Esophagus muscularis mucosa (tissue), 4 donors: ENCODE measurements at places on chromosomes 12 and 14. TPM values are rescaled to one million over a fixed set of nuclear protein-coding genes. Genes with fewer than 3 reads are reported as not detected.
A peak's percentile ranks its signal among the peaks of the same experiment; 100 is the strongest.

- no peak for DNase-seq
Measured at GRCh38 chr14:66487164-66487563, 993 bp downstream of the CCDC196 start.

- DNase-seq = no peak
Measured at GRCh38 chr14:83918546-83918945, 1611.4 kb upstream of the FLRT2 start.

DNA sequence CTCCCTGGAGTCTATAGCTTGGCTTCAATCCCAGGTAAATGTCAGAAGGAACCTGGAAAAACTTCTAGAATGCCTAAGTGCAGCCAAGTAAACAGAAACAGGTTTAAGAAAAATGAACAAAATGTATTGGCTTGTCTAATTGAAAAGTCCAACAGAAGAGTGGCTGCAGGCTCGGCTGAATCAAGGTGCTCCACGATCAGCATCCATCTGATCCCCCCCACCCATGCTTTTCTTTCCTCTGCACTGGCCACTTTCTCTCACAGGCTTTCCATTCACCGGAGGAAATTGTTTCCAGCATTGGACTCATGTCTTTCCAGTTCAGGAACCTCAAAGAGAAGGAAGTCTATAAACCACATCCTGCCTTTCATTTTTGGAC is 42.0 kb upstream of the C14orf180 start:
- no peak for DNase-seq

DPPA3 gene
- total RNA-seq = not detected

GRCh38 chr12:3150931-3151835 is 74.0 kb downstream of the TSPAN9 start:
- DNase-seq = no peak

DNA sequence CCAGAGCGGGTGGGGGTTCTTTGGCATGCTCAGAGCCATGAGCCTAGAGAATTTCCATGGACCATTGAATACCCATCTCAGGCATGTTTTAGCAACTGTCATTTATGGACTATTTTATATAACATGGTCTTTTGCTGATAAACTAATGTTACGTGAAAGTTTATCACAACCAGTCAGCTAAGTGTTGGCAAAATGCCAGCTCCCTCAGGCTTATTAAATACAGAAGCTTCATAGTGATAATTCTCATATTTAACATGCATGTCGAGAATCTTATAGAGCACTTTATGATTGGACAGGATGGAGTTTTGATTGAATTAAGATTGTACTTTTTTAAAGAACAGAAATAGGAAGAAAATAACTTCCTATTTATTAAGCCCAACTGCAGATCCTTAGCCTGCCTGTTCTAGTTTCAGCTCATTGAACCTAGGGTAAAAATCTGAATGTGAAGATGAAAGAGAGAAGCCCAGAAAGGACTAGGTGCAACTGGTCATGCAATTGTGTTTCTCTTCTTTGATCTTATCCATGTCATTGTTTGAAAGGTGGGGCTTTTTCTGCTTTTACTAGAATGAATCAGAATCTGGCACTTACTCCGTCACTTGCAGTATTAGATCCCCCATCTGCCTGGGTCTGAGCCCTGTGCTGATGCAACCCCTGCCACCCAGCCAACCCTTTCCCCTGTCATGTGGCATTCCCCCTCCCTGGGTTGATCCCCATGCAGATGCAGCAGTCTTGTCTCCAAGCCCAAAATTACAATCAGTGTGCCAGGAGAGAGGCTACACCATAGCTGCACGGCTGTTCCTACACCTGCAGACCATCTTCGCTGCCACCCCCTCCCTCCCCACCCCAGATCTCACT is 134.6 kb upstream of the EVL start:
- DNase-seq = no peak

DNA sequence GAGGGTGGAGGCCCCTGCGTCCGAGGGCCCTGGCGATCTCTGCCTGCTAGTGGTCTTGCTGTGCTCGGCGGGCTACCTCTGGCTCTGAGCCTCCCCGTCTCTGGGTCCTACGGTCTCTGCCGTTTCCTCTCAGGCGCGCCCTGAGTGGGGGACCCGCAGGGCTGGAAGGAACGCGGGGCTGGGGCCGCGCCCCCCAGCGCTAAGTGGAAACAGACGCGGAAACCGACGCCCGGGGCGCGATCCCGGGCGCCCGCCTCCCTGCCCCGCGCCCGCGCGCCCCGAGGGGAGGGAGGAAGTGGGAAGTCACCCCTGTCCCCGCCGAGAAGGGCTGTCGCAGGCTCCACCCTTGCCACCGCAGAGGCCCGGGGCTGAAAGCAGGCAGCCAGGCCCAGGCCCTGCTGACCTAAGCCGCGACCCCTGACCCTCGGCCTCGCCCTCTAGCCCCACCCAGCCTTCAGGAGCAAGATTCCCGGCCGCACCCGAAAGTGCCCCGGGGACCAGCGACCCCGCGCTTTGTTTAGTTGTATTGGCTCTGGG is 831 bp downstream of the CRIP1 start:
- no peak for DNase-seq

GRCh38 chr12:67741270-67741669 is 92.7 kb downstream of the DYRK2 start:
- peak; percentile 3 for DNase-seq

DNA sequence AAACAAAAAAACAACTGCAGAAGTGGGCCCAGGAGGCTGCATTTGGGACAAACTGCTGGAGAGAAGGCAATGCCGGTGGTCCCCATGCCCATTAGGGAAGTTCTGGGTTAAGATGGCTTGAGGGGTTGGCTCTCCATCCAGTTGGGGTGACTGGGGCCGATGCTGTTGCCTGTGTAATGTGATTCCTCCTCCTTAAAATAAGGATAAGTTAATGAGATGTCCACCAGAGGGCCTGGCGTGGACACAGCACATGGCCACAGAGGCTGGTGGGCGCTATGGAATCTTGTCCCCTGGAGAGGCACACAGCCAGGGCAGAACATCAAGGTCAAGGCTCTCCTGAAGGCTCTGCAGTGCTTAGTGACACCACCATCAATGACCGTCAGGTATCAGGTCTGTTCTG is 1.0 kb upstream of the TESC start:
- no peak for DNase-seq

DNA sequence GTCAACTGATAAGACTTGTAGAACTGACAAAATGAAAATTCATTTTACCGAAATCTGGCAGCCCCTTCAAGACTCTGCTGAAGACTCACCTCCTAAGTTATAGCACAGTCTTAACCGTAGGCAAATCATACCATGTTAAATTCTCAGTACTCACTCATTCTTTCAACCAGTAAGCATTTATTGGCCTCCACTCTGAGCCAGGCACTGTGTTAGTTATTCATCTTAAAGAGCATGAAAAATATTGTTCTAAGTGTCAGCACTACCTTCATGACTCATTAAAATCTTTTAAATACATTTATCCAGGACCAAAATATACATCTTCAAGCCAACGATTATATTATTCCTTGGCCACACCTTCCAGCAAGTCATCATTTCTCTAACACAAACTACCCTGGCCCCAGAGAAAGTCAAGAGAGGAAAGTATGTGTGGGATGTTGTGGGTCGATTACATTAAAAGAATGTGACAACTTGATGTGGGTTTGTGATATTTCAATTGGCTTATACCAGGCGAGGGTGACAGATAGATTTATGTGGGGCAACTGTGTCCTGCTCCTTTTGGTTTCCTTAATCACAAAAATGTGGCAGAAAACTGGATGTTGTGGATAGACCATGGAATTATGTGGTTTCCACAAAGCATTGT is 55.0 kb downstream of the TMEM30B start:
- no peak for DNase-seq

MORN3 gene
- not detected for total RNA-seq

- no peak for DNase-seq
Measured at GRCh38 chr12:642633-643474, 20.4 kb downstream of the NINJ2 start.

- no peak for DNase-seq
Measured at GRCh38 chr12:107402041-107403022, 283.3 kb upstream of the PWP1 start.

DNA sequence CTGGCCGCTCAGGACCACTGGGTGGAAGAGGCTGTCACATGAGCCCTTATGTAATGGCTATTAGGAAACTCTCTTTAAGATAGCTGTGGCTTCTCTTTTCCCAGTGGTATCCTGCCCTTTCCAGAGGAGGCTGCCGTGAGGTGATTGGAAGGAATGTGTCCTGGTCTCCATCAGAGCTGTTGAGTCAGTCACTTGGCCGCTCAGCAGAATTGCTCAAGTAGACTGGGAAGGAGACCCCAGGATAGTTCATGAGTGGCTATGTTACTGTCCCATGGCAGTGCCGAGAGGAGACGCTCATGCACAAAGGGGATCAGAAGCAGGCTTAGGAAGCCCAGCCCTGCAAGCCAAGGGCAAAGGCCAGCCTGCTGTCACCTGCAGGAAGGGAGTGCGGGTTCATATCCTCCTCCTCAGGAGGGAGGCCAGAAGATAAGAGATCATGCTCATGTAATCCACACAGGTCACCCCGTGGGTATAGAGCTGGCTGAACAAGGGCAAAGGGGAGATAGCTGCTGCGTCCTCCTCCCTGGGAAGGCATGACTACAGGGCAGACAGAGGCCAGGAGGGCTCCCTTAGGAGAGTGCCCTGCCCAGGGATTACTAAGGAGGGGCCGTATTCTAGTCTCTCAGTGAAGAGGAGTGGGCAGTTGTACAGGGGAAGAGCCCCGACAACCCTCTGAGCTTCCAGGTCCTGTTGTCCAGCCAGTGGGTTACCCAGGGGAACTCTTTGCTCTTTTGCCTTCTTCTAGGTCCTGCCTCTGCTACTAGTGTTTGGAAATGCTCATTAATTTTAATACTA is 137.0 kb upstream of the MAX start:
- no peak for DNase-seq

TSHR gene
- total RNA-seq = not detected

TAS2R42 gene
- not detected for total RNA-seq

FKBP11 gene
- 4.9 TPM for total RNA-seq

DNA sequence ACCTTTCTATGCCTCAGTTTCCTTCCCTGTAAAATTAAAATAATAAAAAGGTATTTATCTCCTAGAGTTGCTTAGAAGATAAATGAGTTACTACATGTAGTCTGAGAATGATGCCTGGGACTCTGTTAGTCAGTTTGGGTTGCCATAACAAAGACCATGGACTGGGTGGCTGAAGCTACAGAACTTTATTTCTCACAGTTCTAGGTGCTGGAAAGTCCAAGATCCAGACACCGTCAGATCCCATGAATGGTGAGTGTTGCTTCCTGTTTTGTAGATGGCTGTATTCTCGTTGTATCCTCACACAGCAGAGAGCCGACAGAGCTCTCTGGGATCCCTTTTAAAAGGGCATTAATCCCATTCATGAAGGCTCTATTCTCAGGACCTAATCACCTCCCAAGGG is 64.0 kb upstream of the LTA4H start:
- no peak for DNase-seq

GRCh38 chr12:57240066-57240921 is 10.7 kb downstream of the STAC3 start:
- DNase-seq = no peak

NEMF gene
- total RNA-seq = 71.0 TPM

- peak; percentile 95 for DNase-seq
Measured at GRCh38 chr12:124411281-124411878, 116.5 kb downstream of the RFLNA start.

DNA sequence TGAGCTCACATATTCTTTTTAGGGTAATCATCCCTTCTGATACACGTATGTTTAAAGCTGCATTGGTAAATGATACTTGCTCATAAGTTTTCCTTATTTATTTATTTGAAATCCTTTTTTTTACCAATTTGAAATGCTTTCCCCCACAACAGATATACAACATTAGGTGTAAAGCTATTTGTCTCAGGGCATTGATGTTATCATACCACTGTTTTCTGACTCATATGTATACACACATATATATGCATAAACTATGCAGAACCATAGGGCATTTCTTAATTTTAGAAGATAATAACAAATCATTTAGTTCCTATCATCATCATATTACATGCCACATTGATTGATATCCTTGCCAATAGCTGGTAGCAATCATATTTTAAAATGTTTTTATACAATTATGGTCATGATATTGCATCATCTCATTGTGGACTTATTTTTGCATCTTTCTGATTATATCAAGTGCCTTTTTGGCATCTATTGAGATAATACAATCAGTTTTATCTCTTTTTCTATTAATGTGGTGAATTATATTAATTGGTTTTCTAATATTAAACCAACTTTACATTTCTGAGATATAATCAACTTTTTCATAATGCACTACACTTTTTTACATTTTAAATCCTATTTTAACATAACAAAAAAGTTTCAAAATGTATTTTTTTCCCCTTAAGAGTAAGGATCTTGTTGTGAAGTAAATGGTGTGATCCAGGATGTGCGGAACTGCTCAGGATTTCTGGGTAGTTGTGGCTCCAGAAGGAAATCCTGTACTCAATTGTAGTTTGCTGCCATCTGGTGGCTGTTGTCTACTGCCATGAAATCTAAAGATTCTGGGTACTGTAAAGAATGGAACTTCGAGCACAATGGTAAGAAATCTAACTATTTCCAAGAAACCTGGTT is 16.7 kb downstream of the OR9K2 start:
- DNase-seq = no peak

LRP1-AS gene
- total RNA-seq = not detected

SNX6 gene
- total RNA-seq = 54.5 TPM

LMNTD1 gene
- total RNA-seq = 1.8 TPM

DNA sequence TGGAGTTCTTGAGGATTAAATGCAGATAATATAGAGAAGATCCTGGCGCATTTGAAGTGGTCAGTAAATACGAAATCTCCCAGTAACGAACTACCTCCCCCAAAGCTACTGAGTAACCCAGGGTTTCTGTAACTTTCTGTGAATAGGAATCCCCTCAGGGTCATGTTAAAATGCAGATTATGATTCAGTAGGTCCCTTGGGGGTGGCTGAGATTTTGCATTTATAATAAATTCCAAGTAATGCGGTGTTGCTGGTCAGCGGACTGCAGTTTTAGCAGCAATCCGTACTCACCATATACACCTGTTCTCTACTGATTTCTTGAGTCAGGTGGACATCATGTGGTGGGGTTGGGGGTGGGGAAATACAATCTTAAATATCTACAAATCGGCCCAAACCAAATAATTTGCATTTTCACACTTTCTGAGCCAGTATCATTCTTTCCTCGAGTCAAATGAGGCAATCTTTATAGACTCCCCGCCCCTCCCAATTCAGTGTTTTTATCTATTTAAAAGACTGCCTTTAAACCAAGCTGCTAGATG is 868 bp downstream of the SPATA7 start:
- no peak for DNase-seq

E2F7 gene
- not detected for total RNA-seq

ERBB3 gene
- 16.9 TPM for total RNA-seq

DNAJC22 gene
- total RNA-seq = 0.26 TPM

DNA sequence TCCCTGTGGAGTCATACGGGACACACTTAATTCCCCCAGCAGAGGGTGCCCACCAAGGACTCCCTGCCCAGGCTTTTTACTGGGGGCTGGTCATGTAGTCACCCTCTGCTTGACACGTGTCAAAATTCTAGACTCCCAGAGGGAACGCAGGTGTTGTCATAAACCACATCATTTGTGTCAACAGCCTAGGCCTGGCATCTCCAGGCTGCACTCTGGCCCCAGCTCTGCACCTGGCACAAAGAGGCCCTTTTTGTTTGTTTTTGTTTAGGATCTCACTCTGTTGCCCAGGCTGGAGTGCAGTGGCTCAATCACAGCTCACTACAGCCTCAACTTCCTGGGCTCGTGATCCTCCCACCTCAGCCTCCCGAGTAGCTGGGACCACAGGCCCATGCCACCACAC is 21.1 kb downstream of the BRI3BP start:
- no peak for DNase-seq

- DNase-seq = no peak
Measured at GRCh38 chr12:12562016-12562483, 613 bp downstream of the DUSP16 start.

GRCh38 chr12:92854344-92854743 is 74.8 kb downstream of the EEA1 start:
- no peak for DNase-seq
